ENCODE measurements at places on chromosomes 13 and 19. TPM values are rescaled to one million over a fixed set of nuclear protein-coding genes. Genes with fewer than 3 reads are reported as not detected.

- no peaks in the 10 kb centered on the region for H3K27me3 ChIP-seq
- peak overlapping the region; percentile 66 for H3K4me3 ChIP-seq
- no peaks in the 10 kb centered on the region for H3K36me3 ChIP-seq
- peak overlapping the region; percentile 93 for H3K27ac ChIP-seq
- peaks cover 79% of the 10 kb centered on the region for H3K4me1 ChIP-seq
- peak; percentile 97 for DNase-seq
These were observed 20.8 kb upstream of the ERCC1 start for GRCh38 chr19:45444318-45445041.

- no peak for DNase-seq
These were observed 456.0 kb downstream of the TBC1D4 start for GRCh38 chr13:75025956-75026355.

- no peaks in the 10 kb centered on the region for H3K27me3 ChIP-seq
- H3K4me1 ChIP-seq = no peaks in the 10 kb centered on the region
- H3K36me3 ChIP-seq = no peaks in the 10 kb centered on the region
- DNase-seq = no peak
- no peak overlapping the region for H3K27ac ChIP-seq
These were observed 11.6 kb downstream of the MAP4K1 start for GRCh38 chr19:38606131-38606530.

The DACH1 gene
- 1.2 TPM for total RNA-seq

- no peak overlapping the region for H3K27ac ChIP-seq
- no peaks in the 10 kb centered on the region for H3K4me1 ChIP-seq
- DNase-seq = no peak
- no peak overlapping the region for H3K4me3 ChIP-seq
These were observed 5.0 kb upstream of the TEX29 start for GRCh38 chr13:111315347-111315995.

GRCh38 chr19:51572908-51573307 lies 1.8 kb downstream of the ZNF175 start:
- H3K27ac ChIP-seq = no peak overlapping the region
- H3K27me3 ChIP-seq = no peaks in the 10 kb centered on the region
- peaks cover 15% of the 10 kb centered on the region for H3K4me1 ChIP-seq
- DNase-seq = no peak
- H3K4me3 ChIP-seq = no peak overlapping the region

- no peak for DNase-seq
- H3K36me3 ChIP-seq = no peaks in the 10 kb centered on the region
- peaks cover 12% of the 10 kb centered on the region for H3K27me3 ChIP-seq
These were observed 8.3 kb upstream of the CDC42EP5 start for GRCh38 chr19:54481326-54481930.

GRCh38 chr19:51460164-51460992 lies 2.1 kb upstream of the SIGLEC8 start:
- H3K4me3 ChIP-seq = no peak overlapping the region
- H3K36me3 ChIP-seq = no peaks in the 10 kb centered on the region
- no peak overlapping the region for H3K27ac ChIP-seq
- no peak for DNase-seq
- H3K27me3 ChIP-seq = no peaks in the 10 kb centered on the region
- no peaks in the 10 kb centered on the region for H3K4me1 ChIP-seq

The GJB2 gene
- 0.50 TPM for total RNA-seq

DNA sequence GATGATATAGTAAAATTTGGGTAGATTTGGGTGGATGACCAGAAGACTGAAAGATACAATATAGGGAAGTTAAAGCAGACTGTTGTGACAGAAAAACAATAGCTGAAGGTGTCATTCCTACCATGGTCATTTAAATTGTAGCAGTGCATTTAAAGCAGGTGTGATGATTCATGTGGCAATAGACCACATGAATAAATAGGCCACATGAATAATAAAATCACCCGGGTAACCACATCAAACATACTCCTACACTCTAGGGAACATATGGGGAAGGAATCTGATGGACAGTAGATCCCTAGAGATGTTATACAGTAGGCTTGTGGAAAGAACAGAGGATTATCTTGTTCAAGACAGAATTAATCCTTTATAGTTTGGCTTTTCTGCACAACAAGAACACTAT lies 392.6 kb downstream of the SLITRK5 start:
- H3K36me3 ChIP-seq = no peaks in the 10 kb centered on the region
- H3K4me3 ChIP-seq = no peak overlapping the region
- DNase-seq = no peak

DNA sequence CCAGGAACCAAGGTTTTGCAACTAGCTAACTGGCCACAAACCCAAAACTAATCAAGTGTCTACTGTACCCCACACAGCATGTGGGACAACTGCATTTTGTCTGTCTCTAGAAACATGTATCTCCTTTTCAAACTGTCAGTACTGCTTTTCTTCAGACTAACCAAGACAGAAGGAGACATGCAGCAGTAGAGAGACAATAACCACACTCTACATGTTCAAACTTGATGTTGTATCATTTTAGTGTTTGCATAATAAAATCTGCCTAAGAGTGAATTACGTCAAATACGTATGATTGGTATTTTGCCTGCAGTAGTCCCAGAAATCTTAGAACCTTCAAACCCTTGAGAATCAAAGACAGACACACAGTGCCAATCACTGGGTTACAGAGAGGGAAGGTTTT lies 22.0 kb upstream of the FREM2 start:
- H3K4me1 ChIP-seq = no peaks in the 10 kb centered on the region
- DNase-seq = no peak
- H3K27ac ChIP-seq = no peak overlapping the region
- no peak overlapping the region for H3K4me3 ChIP-seq

- peak within 1 kb of the TSS; percentile 86 for H3K27ac ChIP-seq
- H3K4me3 ChIP-seq = peak within 1 kb of the TSS; percentile 76
- DNase-seq = peak; percentile 97
- no peaks in the 10 kb centered on the region for H3K27me3 ChIP-seq
These were observed at the start of gene ZNF582 for GRCh38 chr19:56393119-56394012. Gene ZNF582 (minus strand): TSS chr19:56393534. CDS start chr19:56391752, 1,782 bp downstream.

The ZNF415 gene
- 16.1 TPM for total RNA-seq

DNA sequence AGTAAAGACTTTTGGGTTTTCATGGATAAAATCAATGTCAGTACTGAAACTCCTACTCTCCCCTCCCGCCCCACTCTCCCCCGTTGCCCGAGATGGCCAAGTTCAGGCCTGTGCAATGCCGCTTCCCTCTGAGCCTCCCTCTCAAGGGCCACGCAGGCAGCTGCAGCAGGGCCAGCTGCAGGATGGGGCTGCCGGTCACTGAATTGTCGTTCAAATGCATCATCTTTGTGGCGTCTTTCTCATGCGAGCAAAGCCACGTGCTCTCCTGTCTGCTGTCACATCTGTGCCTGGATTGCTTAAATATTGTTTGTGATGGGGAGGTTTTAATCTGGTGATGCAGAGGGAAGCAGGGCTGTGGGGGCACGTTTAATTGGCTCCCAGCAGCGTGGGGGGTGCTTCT lies 26.6 kb downstream of the SHISA2 start:
- no peak for DNase-seq
- no peak overlapping the region for H3K27ac ChIP-seq
- peaks cover 9% of the 10 kb centered on the region for H3K4me1 ChIP-seq
- H3K36me3 ChIP-seq = no peaks in the 10 kb centered on the region
- no peaks in the 10 kb centered on the region for H3K27me3 ChIP-seq

The KLK2 gene
- not detected for total RNA-seq

GRCh38 chr19:41951686-41952172 lies 7.4 kb downstream of the RABAC1 start:
- peaks cover 19% of the 10 kb centered on the region for H3K36me3 ChIP-seq
- H3K27me3 ChIP-seq = peaks cover under 1% of the 10 kb centered on the region
- no peak overlapping the region for H3K4me3 ChIP-seq

DNA sequence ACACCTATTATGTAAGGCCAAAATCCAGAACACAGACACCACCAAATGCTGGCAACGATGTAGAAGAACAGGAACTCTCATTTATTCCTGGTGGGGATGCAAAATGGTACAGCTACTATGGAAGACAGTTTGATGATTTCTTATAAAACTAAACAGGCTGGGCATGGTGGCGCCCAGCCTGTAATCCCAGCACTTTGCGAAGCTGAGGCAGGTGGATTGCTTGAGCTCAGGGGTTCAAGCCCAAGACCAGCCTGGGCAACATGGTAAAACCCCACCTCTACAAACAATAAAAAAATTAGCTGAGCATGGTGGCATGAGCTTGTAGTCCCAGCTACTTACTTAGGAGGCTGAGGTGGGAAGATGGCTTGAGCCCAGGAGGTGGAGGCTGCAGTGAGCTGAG lies 98.3 kb downstream of the TUBA3C start:
- H3K27me3 ChIP-seq = no peaks in the 10 kb centered on the region
- H3K4me3 ChIP-seq = no peak overlapping the region
- H3K27ac ChIP-seq = no peak overlapping the region

DNA sequence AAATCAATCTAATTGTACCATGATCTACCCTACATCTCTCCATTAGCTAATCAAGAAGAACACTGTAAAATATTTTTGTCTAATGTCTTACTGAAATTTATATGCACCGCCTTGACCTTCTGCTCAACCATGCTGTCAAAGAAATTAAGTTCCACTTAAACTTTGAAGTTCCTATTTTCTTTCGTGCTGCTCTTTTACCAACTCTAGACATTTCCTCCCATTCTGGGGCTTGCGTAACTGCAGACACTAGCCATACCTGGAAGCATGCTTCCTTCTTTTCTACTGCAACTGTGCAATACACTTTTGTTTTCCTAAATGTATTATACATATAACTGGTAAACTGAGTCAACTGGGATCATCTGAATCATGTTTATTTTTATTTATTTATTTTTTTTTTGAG lies 8.5 kb upstream of the UBE2L5 start:
- H3K4me3 ChIP-seq = no peak overlapping the region
- no peak for DNase-seq
- H3K4me1 ChIP-seq = peaks cover 18% of the 10 kb centered on the region
- no peaks in the 10 kb centered on the region for H3K27me3 ChIP-seq
- H3K36me3 ChIP-seq = no peaks in the 10 kb centered on the region

DNA sequence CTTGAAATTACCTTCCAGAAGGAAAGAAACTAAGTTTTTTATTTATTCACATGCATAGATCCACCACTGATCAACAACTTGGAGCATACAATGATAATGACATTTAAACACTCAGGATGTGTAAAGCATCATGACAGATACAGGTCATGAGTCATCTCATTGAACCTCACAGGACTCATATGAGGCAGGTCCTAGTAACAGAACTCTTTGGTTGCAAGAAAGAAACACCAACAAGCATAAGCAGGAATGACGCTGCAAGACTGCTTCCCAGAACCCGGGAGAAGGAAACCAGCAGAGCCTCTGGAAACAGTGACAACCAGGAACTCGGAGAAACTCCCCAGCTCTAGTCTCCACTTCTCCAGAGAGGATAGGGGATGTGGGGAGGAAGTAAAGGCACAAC lies 60.8 kb upstream of the IPO5 start:
- no peaks in the 10 kb centered on the region for H3K4me1 ChIP-seq
- H3K36me3 ChIP-seq = no peaks in the 10 kb centered on the region
- H3K27me3 ChIP-seq = no peaks in the 10 kb centered on the region
- no peak for DNase-seq

- peaks cover 91% of the 10 kb centered on the region for H3K36me3 ChIP-seq
- H3K4me3 ChIP-seq = no peak overlapping the region
- H3K27ac ChIP-seq = peak overlapping the region; percentile 35
- H3K4me1 ChIP-seq = peaks cover 30% of the 10 kb centered on the region
These were observed 13.3 kb upstream of the ISYNA1 start for GRCh38 chr19:18450931-18451836.

DNA sequence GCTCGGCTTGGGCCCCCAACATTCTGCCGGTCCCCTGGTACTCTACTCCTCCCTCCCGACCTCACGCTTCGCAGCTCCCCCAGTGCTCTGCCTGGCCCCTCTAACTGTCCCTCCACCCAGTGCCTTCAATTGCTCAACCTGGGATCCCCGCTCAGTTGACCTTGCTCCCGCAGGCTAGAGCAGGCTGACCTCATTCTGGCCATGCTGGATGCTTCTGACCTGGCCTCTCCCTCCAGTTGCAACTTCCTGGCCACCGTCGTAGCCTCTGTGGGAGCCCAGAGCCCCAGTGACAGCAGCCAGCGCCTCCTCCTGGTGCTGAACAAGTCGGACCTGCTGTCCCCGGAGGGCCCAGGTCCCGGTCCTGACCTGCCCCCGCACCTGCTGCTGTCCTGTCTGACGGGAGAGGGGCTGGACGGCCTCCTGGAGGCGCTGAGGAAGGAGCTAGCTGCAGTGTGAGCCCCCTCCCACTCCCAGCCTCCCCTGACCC lies 3.6 kb downstream of the GTPBP3 start:
- no peak overlapping the region for H3K27ac ChIP-seq
- no peaks in the 10 kb centered on the region for H3K27me3 ChIP-seq
- H3K4me1 ChIP-seq = peaks cover 32% of the 10 kb centered on the region
- DNase-seq = no peak
- H3K4me3 ChIP-seq = no peak overlapping the region

The EPN1 gene
- 125 TPM for total RNA-seq

DNA sequence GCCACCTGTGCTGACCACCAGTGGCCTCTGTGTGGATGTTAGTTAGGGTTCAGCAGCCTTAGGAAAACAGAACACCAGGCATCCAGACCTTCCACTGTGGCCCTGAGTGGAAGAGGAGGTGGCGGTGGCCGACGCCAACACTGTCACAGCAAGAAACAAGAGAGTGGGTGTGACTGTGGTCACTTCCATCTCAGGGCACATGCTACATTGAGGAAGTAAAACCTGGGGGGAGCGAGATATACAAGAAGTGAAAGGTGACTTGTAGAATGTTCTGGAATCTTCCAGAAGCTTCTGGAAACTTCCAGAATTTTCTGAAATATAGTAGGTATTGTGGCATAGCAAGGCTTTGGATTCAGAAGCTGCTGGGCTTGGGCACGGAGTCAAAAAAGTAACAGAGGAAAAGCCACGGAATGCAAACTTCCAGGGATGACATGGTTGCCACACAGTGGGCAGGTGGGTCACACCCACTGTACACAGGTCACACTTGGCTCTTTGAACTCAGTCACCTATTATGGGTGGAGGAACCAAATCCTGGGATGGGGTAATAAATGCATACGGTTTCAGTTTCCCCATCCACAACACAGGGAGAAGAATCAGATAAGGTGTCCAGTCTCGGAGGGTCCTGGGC lies 24.3 kb downstream of the GNG7 start:
- no peaks in the 10 kb centered on the region for H3K27me3 ChIP-seq
- H3K27ac ChIP-seq = no peak overlapping the region
- DNase-seq = no peak
- H3K4me3 ChIP-seq = no peak overlapping the region

- peak overlapping the region; percentile 35 for H3K4me3 ChIP-seq
- no peaks in the 10 kb centered on the region for H3K36me3 ChIP-seq
- peaks cover 8% of the 10 kb centered on the region for H3K4me1 ChIP-seq
- H3K27me3 ChIP-seq = peaks cover 90% of the 10 kb centered on the region
- H3K27ac ChIP-seq = no peak overlapping the region
- no peak for DNase-seq
These were observed 42.6 kb downstream of the CYP4F22 start for GRCh38 chr19:15550929-15551292.

- H3K27ac ChIP-seq = no peak overlapping the region
- no peak overlapping the region for H3K4me3 ChIP-seq
- no peaks in the 10 kb centered on the region for H3K36me3 ChIP-seq
- no peak for DNase-seq
- H3K27me3 ChIP-seq = no peaks in the 10 kb centered on the region
- H3K4me1 ChIP-seq = no peaks in the 10 kb centered on the region
These were observed 4.0 kb upstream of the SIGLEC10 start for GRCh38 chr19:51421229-51422052.
